ENCODE measurements at places on chromosomes 11 and 22.

GRCh38 chr11:84497981-84498411 is 1129.1 kb downstream of the DLG2 start:
- DNase-seq, result no peak

GRCh38 chr22:49013707-49014106 is 814.0 kb downstream of the BRD1 start:
- no peak for DNase-seq

- no peak for DNase-seq
Observed at GRCh38 chr11:126790550-126791081, 210.0 kb downstream of the KIRREL3 start.

- no peak for DNase-seq
Observed at GRCh38 chr11:29260939-29261705, 755.7 kb downstream of the KCNA4 start.

GRCh38 chr11:36070213-36070953 is 126.5 kb downstream of the LDLRAD3 start:
- no peak for DNase-seq

GRCh38 chr22:22431271-22432220 is 77.0 kb downstream of the ZNF280B start:
- DNase-seq, result peak; percentile 40

GRCh38 chr11:19368726-19369375 is 128.1 kb upstream of the E2F8 start:
- DNase-seq, result no peak

GRCh38 chr11:82682003-82682751 is 51.5 kb downstream of the FAM181B start:
- DNase-seq, result peak; percentile 60

DNA sequence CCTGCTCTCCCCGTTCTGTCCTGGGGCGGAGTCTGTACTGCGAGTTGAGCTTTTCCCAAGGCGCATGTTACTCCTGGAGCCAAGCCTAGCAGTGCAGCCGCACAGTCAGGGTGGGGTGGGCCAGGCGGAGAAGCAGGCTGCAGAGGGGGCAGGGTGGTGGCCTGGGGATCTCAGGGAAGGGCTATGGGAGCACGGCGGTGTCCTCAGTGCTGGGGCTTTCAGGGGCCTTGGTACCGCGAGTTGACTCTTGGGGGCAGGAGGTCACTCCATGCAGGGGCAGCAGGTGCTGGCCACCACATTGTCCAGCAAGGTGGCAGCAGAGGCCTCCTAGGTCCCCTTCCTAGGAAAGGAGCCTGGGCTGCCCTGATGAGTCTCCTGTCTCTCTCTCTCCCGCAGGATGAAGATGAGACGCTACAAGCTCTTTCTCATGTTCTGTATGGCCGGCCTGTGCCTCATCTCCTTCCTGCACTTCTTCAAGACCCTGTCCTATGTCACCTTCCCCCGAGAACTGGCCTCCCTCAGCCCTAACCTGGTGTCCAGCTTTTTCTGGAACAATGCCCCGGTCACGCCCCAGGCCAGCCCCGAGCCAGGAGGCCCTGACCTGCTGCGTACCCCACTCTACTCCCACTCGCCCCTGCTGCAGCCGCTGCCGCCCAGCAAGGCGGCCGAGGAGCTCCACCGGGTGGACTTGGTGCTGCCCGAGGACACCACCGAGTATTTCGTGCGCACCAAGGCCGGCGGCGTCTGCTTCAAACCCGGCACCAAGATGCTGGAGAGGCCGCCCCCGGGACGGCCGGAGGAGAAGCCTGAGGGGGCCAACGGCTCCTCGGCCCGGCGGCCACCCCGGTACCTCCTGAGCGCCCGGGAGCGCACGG is 14.9 kb upstream of the MIEF1 start:
- no peak for DNase-seq

Data from CD4-positive, alpha-beta T cell treated with Interleukin-21 for 1 hour (primary cell).